OCI-M1 (cell line): ENCODE measurements at places on chromosomes 3 and 15.

DNA sequence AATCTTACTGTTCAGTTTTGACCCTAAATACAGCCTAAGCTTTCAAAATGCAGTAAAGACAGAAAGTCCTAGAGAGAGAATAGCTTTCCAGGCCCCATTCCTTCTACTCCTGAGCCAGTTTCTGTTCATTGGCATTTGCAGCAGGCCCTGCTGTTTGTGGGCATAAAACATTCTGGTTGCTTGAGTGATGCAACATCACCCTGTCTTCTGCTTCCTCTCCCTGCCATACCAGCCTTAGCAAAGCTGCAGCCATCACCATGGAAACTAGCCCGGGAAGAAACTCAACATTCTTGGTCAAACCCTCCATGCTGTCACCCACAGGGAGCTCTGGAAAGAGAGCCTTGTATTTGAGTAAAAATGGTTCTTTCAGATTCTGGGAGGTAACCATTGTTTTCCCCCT is 325.7 kb downstream of the MAGI1 start:
- DNase-seq: peak; percentile 4

GRCh38 chr3:168476360-168476980 is 380.7 kb upstream of the GOLIM4 start:
- peak; percentile 85 for DNase-seq

DNA sequence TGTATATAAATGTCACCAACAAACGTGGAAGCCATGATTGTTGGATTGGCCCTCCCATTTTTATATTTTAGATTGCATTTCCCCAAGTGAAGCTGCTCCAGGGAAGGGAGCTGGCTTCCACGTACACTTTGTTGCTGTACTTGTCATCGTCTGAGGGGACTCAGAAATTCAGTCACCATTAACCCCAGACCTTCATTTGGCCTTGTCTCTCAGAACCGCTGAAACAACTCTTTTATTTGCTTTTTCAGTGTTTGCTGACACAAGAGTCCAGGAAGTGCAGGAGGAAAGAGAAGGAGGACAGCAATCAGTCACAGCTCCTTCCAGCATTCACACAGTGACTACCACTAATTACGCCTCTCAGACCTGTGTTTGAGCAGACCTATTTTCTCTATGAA is 276.5 kb downstream of the TBL1XR1 start:
- DNase-seq: no peak

DNA sequence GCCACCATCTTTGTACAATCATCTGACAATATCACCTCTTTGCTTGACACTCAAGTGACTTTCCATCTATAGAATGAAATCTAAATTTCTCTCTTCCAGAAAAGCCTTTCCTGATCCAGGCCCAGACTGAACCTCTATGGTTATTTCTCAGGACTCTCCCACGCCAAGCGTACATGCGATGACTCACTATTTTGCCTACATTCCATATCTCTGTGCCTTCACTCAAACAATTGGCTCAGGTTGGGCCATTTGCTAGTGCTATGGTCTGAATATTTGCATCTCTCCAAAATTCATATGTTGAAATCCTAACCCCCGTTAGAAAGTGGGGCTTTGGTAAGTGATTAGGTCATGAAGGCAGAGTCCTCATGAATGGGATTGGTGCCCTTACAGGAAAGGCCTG is 43.9 kb downstream of the ST3GAL6 start:
- DNase-seq: no peak

- peak; percentile 75 for DNase-seq
Measured at GRCh38 chr3:69092030-69092516, 7.3 kb downstream of the ARL6IP5 start.
